Stimulated activated CD8-positive, alpha-beta memory T cell treated with anti-CD3 and anti-CD28 coated beads, Interleukin-2, amount 100 ng/mL, for 1 hour (primary cell): ENCODE measurements at places on chromosomes 5 and 9.

GRCh38 chr5:61277190-61277589 is 54.9 kb upstream of the ZSWIM6 start:
- no peak for DNase-seq

GRCh38 chr5:56837956-56838355 is 22.6 kb downstream of the MAP3K1 start:
- DNase-seq = no peak

DNA sequence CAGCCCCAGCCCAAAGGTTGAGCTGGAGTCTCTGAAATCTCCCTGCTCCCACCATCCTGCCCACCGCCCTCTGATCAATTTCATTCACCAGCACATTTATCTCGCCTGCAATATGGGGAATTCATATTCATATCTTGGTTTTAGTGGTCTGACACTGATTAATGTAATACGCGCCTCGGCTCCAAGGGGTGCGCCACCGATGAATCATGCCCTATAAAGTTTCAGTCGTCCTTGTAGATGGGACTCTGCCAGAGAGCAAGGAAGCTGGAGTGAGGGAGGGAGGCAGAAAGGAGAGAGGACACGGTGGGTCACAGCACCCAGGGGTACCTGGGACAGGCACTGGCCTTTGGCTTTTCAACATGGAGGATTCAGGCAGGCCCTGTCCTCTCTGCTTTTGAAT is 8.9 kb downstream of the IRX1 start:
- no peak for DNase-seq

GRCh38 chr9:37543468-37543867 is 32.7 kb downstream of the FBXO10 start:
- no peak for DNase-seq

- no peak for DNase-seq
These were observed 678 bp downstream of the SLC2A6 start for GRCh38 chr9:133477992-133478850.

- DNase-seq = no peak
These were observed 16.3 kb downstream of the C9orf57 start for GRCh38 chr9:72044095-72044494.

- no peak for DNase-seq
These were observed 18.6 kb downstream of the TMEM252 start for GRCh38 chr9:68522131-68522530.
